ENCODE measurements at places on chromosomes 13 and 19. TPM values are rescaled to one million over a fixed set of nuclear protein-coding genes. Genes with fewer than 3 reads are reported as not detected.

DNA sequence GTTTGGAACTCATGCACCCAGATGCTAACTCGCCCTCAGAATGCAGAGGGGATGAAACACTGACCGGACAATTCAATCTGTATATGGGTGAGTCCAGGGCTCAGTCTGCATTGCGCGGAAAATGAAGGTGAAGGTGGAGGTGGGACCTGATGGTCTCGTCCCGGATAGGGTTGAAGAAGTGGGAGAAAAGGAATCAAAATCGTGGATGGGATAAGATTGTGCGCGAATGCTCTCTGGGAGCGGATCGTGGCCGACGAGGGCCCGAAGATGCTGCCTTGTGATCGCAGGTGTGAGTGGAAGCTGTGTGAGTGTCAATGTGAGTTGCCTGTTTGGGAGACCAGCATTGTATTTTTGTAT, 594 bp upstream of the ZNF850 start:
- no peaks in the 10 kb centered on the region for H3K27me3 ChIP-seq
- H3K27ac ChIP-seq: peak overlapping the region; percentile 96
- H3K4me3 ChIP-seq: peak overlapping the region; percentile 94

The ZNF552 gene
- total RNA-seq: 7.1 TPM

The KLK1 gene
- total RNA-seq: 0.45 TPM

GRCh38 chr13:44578067-44578400, 1.9 kb upstream of the TSC22D1 start:
- peaks cover 30% of the 10 kb centered on the region for H3K4me1 ChIP-seq
- peaks cover 19% of the 10 kb centered on the region for H3K36me3 ChIP-seq
- peak overlapping the region; percentile 92 for H3K27ac ChIP-seq
- H3K4me3 ChIP-seq: peak overlapping the region; percentile 95
- H3K27me3 ChIP-seq: peaks cover 13% of the 10 kb centered on the region
- no peak for DNase-seq

The C19orf38 gene
- total RNA-seq: 1.1 TPM
